Fibroblast of the aortic adventitia (primary cell): ENCODE measurements at places on chromosomes 6 and 20.

- DNase-seq = no peak
Measured at GRCh38 chr6:3347826-3348225, 89.1 kb downstream of the PSMG4 start.

DNA sequence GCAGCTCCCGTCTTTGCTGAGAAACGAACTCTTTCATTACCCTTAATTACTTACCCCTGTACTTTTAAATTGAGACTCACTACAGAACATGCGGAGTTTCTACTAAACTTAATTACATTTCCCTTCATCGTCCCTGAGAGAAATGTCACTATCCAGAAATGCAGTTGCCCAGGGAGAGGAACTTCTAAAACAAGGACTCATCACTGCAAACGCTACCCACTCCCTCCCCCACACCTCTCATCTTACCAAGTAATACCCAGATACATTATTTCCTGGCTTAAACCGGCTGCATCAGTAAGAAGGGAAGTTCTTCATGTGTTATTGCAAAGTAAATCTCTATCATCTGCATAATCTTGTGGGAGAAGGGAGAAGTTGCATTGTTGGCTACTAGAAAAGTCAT lies 138.3 kb downstream of the IPCEF1 start:
- no peak for DNase-seq

DNA sequence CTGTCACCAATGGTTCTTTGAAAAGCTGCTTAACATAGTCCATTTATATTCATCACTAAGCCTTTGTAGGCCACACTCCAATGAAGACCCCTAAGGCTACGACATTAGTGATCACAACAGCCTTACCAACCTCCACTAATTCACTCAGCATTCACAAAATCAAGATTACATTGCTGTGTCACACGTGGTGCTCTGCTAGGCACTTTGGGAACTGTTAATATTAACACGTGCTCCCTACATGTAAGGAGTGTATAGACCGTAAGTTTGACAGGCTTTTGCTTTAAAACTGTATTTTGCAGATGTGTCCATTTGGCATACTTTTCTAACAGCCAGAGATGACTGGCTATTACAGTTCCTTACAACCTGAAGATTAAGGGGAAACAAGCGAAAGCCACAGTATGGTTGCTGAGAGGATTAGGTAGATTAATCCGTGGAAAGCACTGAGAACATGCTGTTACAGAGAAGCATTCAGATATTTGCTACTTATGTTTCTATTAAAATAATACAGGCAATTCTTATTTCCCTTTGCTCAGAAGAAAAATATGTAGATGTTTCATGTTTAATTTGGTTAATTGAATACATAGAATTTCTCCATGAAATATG lies 69.7 kb downstream of the SAMD3 start:
- DNase-seq = no peak

DNA sequence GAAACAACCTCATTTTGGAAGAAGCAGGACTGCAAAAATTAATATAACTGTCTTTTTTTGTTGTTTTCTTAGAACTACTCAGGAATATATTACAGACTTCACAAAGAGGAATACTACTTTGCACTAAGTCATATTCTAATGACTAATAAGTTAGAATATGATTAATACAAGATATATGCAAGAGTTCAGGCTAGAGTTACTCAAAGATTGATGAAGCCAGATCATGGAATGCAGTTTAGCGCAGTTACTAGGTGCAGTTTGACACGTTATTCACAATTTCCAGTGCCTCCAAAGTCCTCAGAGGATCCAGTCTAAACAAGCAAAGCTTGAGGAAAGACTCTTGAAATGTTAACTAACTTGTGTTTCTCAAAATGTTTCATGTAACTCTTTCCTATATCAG lies 1.2 kb upstream of the MYCT1 start:
- DNase-seq = peak; percentile 95

DNA sequence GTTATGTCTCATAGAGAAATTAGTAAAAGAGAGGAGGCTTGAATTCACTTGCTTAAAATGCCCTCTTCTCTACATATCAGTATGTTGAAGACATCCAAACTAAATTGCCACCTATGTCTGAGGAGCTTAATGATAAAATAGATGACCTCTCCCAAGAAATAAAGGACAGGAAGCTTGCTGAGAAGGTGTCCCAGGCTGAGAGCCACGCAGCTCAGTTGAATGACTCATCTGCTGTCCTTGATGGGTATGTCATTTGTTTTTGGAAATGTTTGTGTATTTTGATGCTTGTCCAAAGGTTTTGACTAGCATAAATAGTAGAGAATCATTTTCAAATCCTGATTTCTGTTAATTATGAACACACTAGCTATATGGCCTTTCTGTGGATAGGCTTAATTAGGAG lies 307.7 kb downstream of the ARHGAP18 start:
- no peak for DNase-seq

GRCh38 chr20:62345681-62346370 lies 21.3 kb downstream of the LAMA5 start:
- DNase-seq = no peak

DNA sequence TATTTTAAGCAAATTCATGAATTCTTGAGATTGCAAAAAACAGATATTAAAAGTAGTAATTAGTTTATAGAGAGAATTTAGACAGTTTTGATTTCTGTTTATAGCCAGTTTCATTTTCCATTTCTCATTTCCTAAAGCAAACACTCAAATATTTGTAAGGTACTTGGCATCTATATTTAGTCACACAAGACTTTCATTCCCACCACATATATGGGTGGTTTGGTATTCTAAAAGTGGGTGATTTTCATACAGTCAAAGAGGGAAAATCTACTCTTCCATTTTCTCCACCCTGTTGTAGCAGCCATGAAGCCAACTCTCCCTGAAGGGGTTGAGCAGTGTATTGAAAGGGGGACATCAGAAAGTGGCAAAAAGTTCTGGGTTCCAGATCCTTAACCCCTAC lies 181.1 kb upstream of the SUPT3H start:
- DNase-seq = no peak
